Hematopoietic multipotent progenitor cell (in vitro differentiated cells): ENCODE measurements at places on chromosomes 2 and 18.

DNA sequence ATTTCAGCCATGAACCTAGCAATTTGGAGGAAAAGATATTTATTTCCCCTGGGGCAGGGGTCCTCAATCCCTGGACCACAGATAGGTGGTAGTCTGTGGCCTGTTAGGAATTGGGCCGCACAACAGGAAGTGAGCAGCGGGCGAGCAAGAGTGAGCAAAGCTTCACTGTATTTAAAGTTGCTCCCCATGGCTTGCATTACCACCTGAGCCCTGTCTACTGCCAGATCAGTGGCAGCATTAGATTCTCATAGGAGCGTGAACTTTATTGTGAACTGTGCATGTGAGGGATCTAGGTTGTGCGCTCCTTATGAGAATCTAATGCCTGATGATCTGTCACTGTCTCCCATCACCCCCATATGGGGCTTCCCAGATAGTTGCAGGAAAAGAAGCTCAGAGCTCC lies 127.6 kb downstream of the ICOS start:
- DNase-seq = no peak

GRCh38 chr2:33015421-33016142 lies 68.8 kb downstream of the LTBP1 start:
- no peak for DNase-seq

DNA sequence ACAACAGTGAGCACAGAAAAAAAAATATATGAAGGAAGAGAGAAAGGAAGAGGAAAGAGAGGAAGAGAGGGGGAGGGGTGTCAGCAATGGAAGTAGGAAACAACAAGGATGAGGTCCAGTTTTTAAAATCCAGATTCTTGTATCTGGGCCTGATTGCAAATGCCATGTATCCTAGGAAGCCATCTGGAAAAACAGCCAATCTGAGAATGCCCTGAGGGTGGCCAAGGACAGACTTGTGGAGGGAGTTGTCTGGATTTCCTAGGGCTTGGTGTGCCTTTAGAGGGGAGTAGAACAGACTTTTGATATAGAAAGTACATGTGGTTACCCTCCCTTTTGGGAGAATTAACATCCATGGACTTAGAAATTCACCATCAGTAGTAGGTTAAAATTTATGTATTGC lies 47.1 kb downstream of the PRKCE start:
- DNase-seq = no peak

DNA sequence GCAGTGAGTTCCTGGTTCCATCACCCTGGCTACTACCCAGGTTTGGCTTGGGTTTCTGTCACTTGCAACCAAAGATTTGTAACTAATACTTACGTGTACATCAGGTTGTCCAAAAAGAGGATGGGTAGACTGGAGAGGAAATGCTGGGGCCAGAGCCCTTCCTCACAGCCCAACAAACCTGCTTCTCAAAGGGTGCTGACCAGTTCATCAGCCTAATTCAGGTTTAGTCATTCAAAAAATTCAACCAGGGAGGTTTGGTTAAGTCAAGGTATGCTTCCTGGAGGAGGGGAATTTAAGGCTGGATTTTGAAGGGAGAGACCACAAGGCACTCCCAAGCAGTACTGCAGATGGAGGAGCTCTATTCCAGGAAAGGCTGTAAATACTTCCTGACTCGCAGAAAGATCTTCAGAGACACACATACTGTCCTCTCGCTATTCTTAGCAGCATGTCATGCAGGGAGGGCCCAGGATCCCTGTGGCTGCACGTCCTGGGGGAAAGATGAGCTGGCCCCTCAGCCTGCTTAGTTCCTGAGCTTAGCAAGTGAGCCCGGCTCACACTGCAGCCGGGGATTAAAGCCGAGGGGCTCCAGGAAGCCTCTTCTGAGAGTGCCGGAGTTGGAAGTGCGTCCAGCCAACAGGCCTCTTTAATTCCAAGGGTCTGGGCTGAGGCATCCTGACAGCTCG lies 40.0 kb upstream of the BIN1 start:
- DNase-seq = no peak

DNA sequence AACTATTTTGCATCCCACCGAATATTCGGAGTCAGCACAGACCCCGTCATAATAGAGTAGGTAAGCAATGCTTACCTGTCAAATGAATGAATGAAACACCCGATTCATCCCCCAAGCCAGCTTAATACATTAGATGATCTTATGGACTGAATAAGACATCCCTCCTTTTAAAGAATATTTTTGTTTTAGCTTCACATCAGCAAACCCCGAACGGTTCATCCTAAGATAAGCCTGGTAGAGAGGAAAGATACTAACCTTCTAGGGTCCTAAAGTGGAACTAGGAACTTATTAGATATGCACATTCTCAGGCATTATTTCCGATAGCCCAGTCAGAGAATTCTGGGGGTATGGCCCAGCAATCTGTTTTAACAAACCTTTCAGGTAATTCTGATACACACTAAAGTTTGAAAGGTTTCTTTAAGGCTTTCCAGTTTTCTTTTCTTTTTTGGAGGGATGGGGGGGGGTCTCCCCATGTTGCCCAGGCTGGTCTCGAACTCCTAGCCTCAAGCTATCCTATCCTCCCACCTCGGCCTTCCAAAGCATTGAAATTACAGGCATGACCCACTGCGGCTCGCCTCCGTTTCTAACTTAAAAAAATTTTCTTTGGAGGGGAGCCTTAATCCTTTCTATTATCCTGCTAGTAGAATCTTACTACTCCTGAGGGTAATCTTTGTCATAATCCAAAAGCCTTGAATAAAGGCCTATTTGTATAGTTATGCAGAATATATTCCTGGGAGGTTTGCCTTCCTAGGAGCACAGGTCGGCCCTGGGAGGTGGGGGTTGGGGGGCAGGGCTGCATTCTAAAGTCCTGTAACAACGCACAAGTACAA lies 1.0 kb upstream of the ACTR3 start:
- DNase-seq = no peak

DNA sequence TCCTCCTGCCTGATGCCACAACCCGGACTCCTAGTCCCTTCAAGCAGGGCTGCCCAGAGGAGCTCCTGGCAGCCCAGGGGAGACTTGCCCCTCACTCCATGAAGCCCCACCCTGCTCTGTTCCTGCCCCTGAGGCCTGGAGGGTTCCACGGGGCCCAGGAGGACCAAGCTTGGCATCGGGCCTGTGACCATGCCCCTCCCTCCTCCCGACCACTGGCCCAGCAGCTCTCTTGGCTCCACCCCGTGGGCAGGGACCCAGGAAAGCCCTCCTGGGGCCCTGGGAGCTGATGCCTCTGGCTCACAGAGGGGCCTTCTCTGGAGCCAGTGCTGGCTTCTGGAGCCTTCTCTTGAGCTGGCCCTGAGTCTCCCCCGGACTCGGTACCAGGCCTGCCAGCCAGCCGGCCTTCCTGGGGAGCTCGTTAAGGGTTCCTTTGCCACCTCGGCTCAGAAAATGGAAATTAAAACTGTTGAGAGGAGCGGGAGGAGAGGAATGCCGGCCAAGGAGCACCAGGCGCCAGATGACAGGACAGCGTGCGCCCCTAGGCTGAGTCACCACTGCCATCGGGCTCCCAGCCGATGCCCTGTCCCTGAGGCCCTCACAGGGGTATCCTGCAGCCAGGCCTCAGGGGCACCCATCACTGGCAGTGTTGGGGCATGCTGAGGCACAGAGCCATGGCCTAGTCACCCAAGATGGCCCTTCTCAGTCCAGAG lies 40.6 kb upstream of the SNED1 start:
- no peak for DNase-seq

DNA sequence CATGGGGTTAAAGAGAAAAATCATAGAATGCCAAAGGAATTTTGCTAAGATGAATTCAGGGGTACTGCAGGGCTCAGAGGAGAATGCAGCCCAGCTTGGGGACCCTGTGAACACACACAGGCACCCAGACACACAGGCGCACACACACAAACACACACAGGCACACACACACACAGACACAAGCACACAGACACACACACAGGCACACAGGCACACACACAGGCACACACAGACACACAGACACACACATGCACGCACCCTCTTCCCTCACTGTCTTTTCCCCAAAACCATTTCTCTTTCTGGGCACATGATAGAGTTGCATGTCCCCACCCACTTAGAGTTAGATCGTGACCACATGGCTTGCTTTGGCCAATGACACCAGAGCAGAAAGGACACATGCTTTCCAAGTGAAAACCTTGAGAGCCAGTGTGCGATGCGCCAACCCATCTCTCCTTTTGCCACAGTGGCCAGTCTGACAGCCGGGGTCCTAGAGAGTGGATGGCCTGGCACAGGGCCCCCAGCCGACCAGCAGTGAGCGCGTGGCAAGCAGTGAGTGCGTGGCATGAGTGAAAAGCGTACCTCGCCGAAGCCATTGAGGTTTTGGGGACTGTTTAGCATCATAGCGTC lies 163.3 kb downstream of the KLHL29 start:
- DNase-seq = no peak

GRCh38 chr2:162060532-162060931 lies 13.5 kb downstream of the DPP4 start:
- no peak for DNase-seq

GRCh38 chr2:96537734-96538486 lies 1.4 kb downstream of the ARID5A start:
- DNase-seq = no peak

DNA sequence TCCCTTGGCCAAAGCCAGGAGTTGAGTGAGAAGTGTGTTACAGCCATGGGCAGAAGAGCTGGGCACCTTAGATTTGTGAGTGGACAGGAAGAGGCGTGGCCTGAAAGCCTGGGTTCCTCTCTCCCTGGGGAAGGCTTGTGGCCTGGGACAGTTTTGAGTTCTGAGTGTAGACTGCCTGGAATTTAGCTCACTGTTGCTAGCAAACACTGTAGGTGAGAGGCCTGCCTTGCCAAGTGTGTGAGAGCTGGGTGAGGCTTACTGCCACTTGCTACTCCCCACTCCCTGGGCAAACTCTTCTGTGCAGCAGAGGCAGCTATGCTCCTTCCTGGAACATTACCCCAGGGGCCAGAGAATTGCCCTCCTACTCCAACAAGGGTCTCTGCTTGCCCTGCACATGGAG lies 150.0 kb upstream of the GALNT5 start:
- DNase-seq = no peak

- DNase-seq = no peak
These were observed 738.9 kb upstream of the SALL3 start for GRCh38 chr18:78240627-78241252.

DNA sequence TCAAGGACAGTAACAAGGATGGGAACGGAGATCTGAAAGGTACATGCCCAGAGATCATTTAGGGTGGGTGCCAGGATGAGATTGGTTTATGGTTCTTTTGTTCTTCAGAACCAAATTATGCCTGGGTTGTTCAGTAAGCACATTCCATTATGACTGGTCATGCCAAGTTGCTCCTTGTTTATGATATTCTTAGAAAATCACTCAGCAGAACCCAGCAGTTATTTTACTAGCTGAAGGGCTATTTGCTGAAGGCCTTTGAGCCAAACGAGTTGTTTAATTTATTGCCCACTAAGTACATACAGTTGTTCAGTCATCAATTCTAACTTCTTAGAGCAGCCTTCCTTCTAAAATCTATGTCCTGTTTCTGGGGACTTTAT lies 635 bp downstream of the SLC3A1 start:
- no peak for DNase-seq

- DNase-seq = no peak
These were observed 5.9 kb upstream of the SLC8A1 start for GRCh38 chr2:40457837-40458236.

DNA sequence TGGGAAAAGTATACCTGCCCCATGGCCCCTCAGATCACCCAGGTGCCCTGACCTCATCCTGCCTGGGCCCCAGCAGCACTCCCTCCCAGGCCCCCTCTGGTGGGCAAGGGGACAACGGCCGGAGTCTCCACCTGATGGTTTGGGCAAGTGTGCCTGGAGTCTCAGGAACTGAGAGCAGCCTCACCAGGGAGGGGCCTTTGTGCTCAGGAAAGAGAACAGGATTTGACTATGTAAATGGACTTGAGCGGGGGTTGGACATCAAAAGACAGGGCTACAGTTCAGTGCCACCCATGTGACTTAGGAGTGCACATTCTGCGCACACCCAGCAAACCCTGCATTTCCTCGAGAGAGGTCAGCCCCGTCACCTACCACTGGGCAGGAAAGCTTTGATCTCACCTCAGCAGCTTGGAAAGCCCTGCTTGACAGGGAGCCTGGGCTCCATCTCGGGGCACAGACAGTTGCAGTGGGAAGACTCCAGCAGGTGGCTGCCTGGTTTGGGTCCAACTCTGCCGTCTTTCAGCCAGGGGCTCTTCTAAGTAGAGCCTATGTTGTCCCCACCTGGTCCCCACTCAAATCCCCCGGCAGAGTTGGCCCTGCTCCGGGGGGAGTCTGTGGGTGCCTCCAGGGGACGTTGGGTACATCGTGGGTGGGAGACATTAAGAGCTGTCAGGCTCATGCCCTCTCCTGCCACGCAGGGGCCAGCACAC lies 3.3 kb downstream of the INPP5D start:
- no peak for DNase-seq

- no peak for DNase-seq
These were observed 52.5 kb upstream of the CTDP1 start for GRCh38 chr18:79626905-79627749.

DNA sequence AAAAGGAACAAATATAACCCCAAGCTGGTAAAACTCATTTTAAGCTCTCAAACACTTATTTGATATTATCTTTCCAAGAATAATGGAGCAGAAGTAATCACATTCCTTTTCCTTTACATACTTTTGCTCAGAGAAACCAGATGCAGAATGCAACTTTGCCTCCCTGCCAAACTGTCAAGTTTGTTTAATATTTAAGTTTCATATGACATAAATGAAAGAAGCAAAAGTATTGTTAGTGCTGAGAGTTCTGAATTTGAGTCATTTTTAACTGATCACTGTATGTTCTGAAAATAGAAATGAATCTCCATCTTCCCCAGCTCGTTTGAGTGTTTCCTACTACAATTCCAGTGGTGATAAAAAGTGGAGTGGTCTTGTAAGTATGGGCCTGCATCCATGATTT lies 423.4 kb downstream of the PID1 start:
- no peak for DNase-seq

DNA sequence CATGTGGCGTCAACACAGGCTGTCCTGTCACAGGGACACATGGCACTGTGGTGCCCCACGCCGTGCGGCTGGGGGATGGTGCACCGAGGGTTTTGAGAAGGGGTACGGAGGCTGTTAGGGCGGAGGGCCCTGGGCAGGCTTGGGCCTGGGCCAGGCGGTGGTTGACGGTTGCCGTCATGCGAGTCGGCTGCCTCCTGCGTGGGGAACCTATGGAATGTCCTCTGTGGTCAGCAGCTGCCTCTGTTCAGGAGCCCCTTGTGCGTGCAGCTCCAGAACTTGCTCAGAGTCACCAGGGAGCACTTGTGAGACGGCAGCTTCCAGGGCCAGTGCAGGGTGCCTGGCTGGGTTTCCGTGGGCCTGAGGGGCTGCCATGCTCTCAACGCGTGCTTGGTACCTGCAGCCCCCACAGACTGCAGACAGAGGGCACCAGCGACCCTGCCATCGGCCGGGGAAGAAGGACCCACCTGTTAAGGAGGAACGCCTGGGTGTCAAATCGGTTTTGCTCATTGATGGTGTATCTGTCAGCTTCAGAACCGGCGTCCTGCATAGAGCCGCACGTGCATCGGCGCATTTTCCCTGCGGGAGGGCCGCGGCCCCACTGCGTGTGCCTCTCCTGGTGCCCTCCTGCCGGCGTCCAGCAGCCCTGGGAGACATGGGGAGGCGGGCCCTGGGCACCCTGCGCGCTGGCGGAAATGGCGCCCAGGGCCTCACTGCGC lies 10.0 kb upstream of the D2HGDH start:
- DNase-seq = no peak
